ENCODE measurements at places on chromosomes 3 and 15.

DNA sequence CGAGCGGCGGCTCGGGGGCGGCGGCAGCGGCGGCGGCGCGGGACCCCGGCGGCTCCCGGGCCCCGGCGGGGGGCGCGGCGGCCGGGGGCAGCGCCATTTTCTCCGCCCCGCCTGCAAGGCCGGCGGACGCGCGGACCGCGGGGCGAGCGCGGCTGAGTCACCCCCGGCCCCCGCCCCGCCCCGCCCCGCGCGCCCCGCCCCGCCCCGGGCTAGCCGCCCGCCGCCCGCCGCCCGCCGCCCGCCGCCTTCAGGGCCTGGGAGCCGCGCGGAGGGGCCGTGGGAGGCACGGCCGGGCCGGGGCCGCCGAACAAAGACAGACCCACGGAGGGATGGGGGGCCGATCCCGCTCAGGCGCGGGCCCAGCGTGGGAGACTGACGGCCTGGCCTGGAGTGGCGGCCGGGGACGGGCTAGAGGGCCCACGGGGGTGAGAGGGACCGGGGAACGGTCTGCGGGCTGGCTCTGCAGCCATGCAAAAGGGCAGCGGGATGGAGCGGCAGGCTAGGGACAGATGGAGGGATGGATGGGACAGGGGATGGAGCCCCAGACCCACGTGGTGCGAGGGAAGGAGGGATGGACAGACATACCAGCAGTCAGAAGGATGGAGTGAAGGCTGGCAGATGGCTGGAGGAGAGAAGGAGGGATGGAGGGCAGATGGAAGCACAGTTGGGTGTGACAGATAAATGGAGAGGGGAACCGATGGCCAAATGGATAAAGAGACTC is at the start of gene EIF4E3:
TSS of gene EIF4E3 (minus strand) at position 132 of the 721 bp plus-strand sequence. CDS start at position 97, 35 bp downstream.
- DNase-seq, result no peak

DNA sequence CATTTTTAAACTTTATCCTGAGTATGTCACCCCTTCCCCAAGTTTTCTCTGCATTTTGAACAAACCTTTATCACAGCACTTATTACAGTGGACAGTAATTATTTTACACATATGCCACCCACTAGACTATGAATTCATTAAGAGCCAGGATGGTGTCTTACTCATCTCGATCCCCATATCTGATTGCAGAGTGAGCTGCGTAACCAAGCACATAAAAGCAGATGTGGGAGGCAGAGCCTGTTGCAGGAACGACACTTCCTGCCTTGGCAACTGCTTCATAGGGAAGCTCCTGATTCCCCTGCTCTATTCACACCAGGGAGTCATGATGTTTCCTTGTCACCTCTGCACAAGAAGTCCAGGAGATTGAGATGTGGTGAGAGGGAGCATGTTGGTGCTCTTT is 91.1 kb downstream of the MINAR1 start:
- no peak for DNase-seq

DNA sequence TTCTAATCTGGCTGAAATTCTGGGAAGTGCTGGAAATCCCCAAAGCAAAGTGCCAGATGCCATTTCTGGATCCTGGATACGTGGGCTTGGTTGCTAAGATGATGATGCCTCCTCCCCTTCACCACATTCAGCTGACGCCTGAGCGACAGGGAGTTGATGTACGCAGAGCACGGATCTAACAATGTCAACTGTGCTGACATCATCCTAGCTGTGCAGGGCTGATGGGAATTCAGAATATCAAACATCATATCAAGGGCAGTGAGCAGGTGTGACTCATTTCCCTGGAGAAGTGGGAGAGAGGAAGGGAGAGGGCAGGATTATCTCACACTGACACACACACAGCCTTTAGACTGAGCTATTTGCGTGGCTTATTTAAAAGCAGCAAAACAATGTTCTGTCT is 92.6 kb upstream of the ZBTB20 start:
- DNase-seq, result peak; percentile 69

DNA sequence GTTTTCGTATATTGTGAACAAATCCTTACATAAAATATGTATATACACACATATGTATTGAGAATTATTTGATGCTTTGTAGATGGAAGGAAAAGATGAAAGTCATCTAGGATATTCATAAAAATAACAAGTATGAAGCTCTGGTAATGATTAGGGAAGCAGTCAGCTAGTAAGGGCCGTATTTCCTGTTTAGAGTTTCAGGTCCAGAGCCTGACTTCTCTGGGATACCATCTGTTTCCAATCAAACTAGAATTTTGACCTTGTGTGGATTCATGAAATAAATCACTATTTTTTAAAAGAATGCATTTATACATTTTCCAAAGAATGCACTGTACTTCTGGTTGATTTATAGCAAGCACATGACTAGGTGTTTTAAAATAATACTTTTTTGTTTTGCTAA is 156.1 kb upstream of the CGNL1 start:
- DNase-seq, result no peak

- DNase-seq, result peak; percentile 43
These were observed 329.4 kb downstream of the TBC1D5 start for GRCh38 chr3:17412950-17413530.

- DNase-seq, result no peak
These were observed 44.9 kb downstream of the OXSR1 start for GRCh38 chr3:38210141-38210757.

- DNase-seq, result no peak
These were observed 47.0 kb upstream of the FSTL1 start for GRCh38 chr3:120497818-120498217.

DNA sequence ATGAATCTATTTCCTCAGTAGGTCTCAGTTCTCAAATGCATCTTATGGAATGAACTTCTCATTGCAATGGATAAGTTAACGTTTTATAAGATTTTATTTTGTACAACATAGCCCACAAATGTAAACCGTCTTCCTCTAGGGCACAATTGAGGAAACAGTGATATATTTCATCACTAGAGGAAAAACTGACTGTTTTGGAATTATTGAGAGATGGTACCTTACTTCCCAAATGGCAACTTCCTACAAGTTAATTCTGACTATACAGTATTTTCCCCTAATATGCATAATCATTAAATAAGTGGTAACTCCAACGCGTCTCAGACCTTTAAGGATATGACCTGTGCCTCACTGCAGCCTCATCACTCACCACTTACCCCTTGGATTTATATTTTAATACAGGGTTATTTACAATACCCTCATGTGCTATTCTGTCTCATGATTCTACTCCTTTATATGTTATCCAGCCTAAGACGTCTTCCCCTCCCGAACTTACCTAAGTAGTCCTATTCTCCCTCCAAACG is 13.3 kb downstream of the GABPB1 start:
- DNase-seq, result no peak

GRCh38 chr3:172666181-172666872 is 44.5 kb downstream of the NCEH1 start:
- DNase-seq, result no peak

DNA sequence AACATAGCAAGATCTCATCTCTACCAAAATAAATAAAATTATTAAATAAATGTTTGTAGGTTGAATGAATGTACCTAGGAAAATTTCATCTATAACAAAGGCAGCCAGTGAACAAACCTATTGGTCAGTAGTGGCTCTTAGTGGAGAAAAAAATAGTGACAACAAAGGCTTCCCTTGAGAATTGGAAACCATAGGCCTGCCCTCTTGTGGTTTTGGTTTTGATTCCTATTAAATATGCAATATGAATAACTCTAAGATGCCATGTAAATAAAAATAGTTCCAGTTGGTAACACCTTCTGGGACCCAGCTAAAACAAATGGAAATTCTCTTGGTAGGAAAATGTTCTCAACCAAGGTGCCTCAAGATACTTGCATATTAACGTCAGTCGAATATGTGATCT is 145.7 kb upstream of the BFSP2 start:
- DNase-seq, result no peak

- DNase-seq, result no peak
These were observed 137.5 kb downstream of the LRRK1 start for GRCh38 chr15:101056366-101057334.

DNA sequence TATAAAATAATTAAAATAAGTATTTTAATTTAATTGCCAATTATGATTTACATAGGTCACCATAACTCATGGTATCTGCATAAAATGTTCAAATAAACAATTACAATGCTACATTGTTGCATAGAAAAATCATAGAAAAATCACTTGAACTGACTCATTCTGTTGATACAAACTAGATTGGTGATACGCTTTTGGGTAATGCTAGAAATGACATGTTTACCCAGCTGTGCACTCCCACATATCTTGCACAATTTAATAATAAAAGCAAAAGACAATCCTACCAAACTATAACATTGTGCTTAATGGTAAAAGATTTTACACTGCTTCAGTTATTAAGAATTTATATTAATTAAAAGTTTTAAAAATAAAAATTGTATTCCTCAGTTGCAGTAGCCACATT is 45.8 kb upstream of the FBXL22 start:
- no peak for DNase-seq

- no peak for DNase-seq
These were observed 235.5 kb downstream of the PDZRN3 start for GRCh38 chr3:73389117-73389813.

DNA sequence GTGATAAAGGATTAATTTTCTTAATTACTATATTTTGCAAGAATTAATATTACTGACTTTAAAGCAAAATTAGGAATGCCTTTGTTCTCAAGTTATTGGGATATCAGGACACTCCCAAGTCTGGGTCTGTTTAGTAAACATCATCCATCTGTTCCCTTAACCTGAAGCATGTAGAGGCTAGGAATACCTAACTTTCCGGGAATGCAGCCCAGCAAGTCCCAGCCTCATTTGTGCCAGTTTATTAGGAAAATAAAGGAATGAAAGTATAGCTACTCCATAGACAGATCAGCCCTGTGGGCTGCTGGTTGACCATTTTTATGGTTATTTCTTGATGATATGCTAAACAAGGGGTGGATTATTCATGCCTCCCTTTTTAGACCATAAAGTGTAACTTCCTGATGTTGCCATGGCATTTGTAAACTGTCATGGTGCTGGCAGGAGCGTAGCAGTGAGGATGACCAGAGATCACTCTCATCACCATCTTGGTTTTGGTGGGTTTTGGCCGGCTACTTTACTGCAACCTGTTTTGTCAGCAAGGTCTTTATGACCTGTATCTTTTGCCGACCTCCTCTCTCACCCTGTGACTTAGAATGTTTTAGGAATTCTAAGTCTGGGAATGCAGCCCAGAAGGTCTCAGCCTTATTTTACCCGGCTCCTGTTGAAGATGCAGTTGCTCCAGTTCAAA is 540.2 kb downstream of the NAALADL2 start:
- DNase-seq, result no peak

DNA sequence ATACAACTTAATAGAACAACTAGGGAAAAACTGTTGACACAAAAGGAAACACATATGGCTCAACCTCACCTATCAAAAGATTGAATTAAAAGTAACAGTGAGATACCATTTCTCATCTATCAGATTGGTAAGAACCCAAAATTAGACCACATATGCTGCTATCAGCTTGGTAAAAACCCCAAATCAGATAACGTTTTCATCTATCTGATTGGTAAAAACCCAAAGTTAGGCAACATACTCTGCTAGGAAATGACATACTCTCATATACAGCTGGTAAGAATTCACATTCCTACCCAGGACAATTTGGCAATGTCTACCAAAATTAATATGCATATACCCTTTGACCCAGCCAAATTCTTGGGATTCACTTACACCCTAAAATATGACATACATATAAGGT is 26.3 kb downstream of the NRG4 start:
- no peak for DNase-seq

DNA sequence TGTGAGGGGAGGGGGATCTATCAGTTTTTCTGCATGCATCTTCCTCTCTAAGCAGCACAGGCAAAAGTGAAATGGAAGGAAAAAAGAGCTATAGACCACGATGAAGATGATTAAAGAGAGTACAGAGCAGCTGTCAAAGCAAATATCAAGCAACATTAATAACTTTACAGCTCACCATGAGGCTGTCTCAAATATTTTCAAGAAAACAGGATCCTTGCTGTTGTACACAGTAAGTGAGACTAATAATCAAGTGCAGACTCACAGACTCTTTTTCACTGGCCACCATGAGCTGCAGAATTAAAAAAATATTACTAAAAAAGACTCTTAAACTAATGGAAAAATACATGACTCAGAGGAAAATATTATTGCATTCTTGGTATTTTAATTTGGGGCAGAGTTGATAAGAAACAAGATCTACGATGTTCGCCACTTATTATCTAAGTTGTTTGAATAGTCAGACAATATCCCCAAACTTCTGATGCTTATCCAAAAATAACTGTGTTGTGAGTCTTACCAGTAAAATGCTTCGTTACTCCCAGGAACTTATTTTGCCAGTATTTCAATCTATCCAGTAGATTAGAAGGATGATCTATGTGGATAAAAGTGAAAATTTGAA is 817.5 kb upstream of the ALCAM start:
- no peak for DNase-seq

- no peak for DNase-seq
These were observed 6.8 kb upstream of the TBC1D5 start for GRCh38 chr3:17749281-17749680.

GRCh38 chr3:29270752-29271151 is 10.1 kb upstream of the RBMS3 start:
- no peak for DNase-seq

DNA sequence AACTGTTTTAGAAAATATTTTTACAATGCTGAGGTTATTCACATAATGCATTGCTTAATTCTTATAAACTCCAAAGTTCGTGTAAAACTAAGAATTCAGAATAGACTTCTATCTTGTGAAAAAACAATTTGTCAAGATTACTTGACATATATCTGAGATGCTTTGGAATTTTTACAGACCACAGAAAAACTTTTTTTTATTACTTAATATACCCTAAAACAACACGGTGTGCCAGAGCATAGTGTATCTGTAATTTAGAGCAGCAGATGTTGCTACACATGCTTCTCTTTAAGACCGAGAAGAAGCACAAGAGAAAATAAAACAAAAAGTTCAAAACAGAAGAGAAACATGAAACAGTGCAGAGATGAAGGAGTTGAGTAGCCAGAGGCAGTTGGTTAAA is 26.4 kb downstream of the ASB7 start:
- DNase-seq, result no peak

DNA sequence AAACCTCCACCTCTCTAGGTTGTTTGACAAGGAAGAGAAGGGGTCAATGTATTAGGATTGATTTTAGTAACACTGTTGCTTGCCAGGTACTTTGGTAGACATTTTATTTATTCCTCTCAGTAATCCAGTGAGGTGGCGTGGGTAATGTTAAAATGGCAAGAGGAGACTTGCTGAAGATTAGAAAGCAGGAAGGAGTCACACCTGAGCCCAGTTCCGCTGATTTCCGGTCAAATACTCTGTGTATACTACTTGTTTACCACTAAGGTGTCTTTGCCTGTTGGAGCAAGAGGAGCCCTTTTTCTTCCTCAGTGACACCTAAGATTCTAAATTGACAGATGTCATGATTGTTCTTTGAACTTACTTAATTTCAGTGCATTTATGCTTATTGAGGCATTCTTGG is 1.7 kb downstream of the OXNAD1 start:
- no peak for DNase-seq

DNA sequence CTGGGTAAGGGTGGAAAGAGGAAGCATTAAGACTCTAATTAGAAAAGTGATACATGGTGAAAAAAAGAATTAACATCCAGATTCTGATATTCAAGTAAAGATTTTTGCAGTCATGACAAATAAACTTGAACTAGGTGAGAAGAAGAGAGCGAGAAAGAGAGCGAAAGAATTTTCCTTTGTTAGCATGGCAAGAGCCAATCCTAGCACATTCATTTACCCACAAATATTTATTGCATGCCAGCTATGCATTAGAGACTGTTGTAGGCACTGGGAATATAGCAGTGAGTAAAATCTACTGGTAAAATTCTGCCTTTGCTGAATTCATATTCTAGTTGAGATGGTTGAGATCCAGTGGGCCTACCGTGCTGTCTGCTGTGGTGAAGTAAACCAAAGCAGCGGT is 177.9 kb upstream of the DPH6 start:
- no peak for DNase-seq

- DNase-seq, result no peak
These were observed 4.3 kb downstream of the PCBP4 start for GRCh38 chr3:51962854-51963530.
